ENCODE measurements at places on chromosomes 2 and 18. TPM values are rescaled to one million over a fixed set of nuclear protein-coding genes. Genes with fewer than 3 reads are reported as not detected.

GRCh38 chr2:100160396-100160795, 18.0 kb upstream of the AFF3 start:
- H3K27ac ChIP-seq, result no peak overlapping the region
- H3K4me3 ChIP-seq, result no peak overlapping the region
- H3K4me1 ChIP-seq, result no peaks in the 10 kb centered on the region
- H3K27me3 ChIP-seq, result no peaks in the 10 kb centered on the region
- no peak for DNase-seq
- H3K36me3 ChIP-seq, result no peaks in the 10 kb centered on the region

Gene REG3G
- not detected for total RNA-seq

DNA sequence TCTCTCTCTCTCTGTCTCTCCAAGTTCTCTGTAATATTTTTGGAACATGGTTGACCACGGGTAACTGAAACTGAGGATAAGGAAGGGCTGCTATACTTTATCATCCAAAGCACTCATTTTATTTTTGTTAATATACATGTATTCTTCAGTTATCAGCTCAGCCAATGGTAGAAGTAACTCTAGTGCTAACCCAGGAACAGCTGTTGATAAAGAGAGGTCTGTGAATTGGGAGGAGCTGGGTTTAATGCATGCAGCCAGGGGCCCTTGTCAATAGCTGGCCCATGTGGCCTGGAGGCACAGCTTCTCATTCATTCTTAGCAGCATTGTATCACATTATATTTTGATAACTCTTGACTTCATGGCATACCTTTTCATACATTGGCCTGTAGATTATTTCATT, 401.6 kb downstream of the EPHA4 start:
- DNase-seq, result no peak
- no peaks in the 10 kb centered on the region for H3K4me1 ChIP-seq
- no peaks in the 10 kb centered on the region for H3K27me3 ChIP-seq
- H3K4me3 ChIP-seq, result no peak overlapping the region
- H3K27ac ChIP-seq, result no peak overlapping the region
- H3K36me3 ChIP-seq, result no peaks in the 10 kb centered on the region

DNA sequence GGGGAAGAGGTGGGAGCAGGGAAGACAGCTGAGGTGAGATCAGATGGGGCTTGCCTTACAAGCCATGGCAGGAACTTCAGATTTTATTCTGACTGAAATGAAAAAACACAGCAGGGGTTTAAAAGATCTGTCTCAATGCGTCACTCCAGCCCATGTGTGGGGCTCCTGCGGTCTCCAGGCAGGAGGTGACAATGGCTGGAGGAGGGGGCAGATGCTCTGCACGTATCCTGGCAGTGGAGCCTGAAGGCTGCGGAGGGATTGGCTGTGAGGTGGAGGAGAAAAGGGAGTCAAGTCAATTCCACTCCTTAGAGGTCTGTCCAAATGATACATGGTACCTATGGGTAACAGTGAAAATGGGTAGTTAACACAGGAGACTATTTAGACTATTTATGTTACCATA, 40.5 kb upstream of the KIDINS220 start:
- H3K36me3 ChIP-seq, result no peaks in the 10 kb centered on the region
- H3K4me3 ChIP-seq, result no peak overlapping the region
- no peaks in the 10 kb centered on the region for H3K27me3 ChIP-seq
- H3K27ac ChIP-seq, result no peak overlapping the region
- DNase-seq, result no peak

GRCh38 chr2:143732076-143732475, 602.9 kb downstream of the ARHGAP15 start:
- no peak overlapping the region for H3K27ac ChIP-seq
- H3K36me3 ChIP-seq, result no peaks in the 10 kb centered on the region
- no peak for DNase-seq
- H3K27me3 ChIP-seq, result no peaks in the 10 kb centered on the region

- H3K4me3 ChIP-seq, result no peak overlapping the region
- H3K36me3 ChIP-seq, result no peaks in the 10 kb centered on the region
- no peak overlapping the region for H3K27ac ChIP-seq
Measured at GRCh38 chr18:49613141-49613640, 51.3 kb downstream of the LIPG start.

- no peaks in the 10 kb centered on the region for H3K36me3 ChIP-seq
- no peak overlapping the region for H3K27ac ChIP-seq
- no peaks in the 10 kb centered on the region for H3K4me1 ChIP-seq
- no peak for DNase-seq
- H3K27me3 ChIP-seq, result no peaks in the 10 kb centered on the region
- no peak overlapping the region for H3K4me3 ChIP-seq
Measured at GRCh38 chr2:230947235-230947576, 22.2 kb upstream of the GPR55 start.

DNA sequence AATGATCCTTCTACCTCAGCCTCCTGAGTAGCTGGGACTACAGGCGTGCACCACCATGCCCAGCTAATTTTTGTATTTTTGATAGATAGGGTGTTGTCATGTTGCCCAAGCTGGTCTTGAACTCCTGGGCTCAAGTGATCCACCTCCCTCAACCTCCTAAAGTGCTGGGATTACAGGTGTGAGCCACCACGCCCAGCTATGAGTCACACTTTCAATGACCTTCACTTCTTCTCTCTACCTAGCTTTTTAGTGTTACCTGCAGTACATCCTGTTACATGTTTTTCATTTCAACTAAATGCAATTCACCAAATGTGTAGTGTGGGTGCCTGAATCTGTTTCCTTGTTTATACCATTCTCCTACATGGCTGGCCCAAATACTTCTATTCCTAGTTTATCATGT, 64.0 kb downstream of the SLC39A10 start:
- H3K4me1 ChIP-seq, result no peaks in the 10 kb centered on the region
- H3K27ac ChIP-seq, result no peak overlapping the region
- H3K4me3 ChIP-seq, result no peak overlapping the region
- peaks cover 39% of the 10 kb centered on the region for H3K36me3 ChIP-seq
- no peak for DNase-seq

Gene CCDC148
- 3.7 TPM for total RNA-seq

Gene RGPD8
- total RNA-seq, result 11.6 TPM

DNA sequence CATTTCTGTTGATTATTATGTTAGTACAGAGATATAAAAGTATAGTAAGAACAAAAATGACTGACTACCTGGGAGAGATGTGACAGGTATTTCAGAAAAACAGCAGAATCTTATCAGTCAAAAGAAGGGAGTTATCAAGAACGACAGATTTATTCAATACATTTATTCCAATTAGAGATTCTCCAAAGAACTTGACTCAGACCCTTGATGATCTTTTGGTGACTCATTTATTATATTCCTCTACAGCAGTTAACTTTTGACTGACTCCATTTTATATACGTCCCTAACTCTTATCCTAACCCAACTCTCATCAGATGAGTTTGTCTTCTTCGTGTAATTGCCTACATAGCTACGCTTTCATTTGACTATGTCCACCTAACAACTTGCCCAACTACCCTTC, 91.1 kb downstream of the C2orf74 start:
- no peak overlapping the region for H3K27ac ChIP-seq
- no peak for DNase-seq
- H3K4me3 ChIP-seq, result no peak overlapping the region

GRCh38 chr2:111618226-111618977, 265.6 kb downstream of the ANAPC1 start:
- H3K27me3 ChIP-seq, result no peaks in the 10 kb centered on the region
- no peak overlapping the region for H3K4me3 ChIP-seq
- no peak overlapping the region for H3K27ac ChIP-seq
- no peaks in the 10 kb centered on the region for H3K36me3 ChIP-seq
- H3K4me1 ChIP-seq, result peaks cover 17% of the 10 kb centered on the region
- no peak for DNase-seq

DNA sequence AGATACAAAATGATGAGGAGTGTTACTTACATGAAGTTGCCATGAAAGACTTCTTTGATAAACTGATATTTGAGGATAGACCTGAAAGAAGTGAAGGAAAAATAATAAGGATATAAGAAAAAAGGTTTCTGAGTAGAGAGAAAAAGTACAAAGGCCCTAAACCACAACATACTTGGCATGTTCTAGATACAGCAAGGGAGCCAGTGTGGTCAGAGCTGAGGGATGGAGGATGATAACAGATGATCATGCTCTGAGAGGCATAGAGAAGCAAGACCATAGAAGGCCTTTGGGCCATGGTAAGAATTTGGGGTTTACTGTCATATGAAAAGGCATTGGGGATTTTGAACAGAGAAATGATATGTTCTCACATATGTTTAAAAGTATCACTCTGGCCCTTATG, 424.1 kb upstream of the CHST9 start:
- H3K36me3 ChIP-seq, result no peaks in the 10 kb centered on the region
- no peaks in the 10 kb centered on the region for H3K27me3 ChIP-seq
- no peak overlapping the region for H3K27ac ChIP-seq
- H3K4me1 ChIP-seq, result no peaks in the 10 kb centered on the region
- H3K4me3 ChIP-seq, result no peak overlapping the region

GRCh38 chr2:218290316-218291261, 1.7 kb downstream of the TMBIM1 start:
- DNase-seq, result no peak
- H3K4me3 ChIP-seq, result peak overlapping the region; percentile 94
- H3K27me3 ChIP-seq, result no peaks in the 10 kb centered on the region
- H3K4me1 ChIP-seq, result peaks cover 67% of the 10 kb centered on the region
- H3K27ac ChIP-seq, result peak overlapping the region; percentile 97
